Glomerular endothelial cell (primary cell): ENCODE measurements at places on chromosomes 2 and 18. TPM values are rescaled to one million over a fixed set of nuclear protein-coding genes. Genes with fewer than 3 reads are reported as not detected.

The DSC2 gene
- total RNA-seq, result 0.64 and 1.8 TPM in 2 replicates

The EVX2 gene
- not detected in 2 replicates for total RNA-seq

The TEX44 gene
- total RNA-seq, result not detected in 2 replicates

The TACR1 gene
- total RNA-seq, result not detected in 2 replicates

The ERBB4 gene
- 0.05 and 0.18 TPM in 2 replicates for total RNA-seq

The FAM228B gene
- total RNA-seq, result 5.3 and 48.4 TPM in 2 replicates

DNA sequence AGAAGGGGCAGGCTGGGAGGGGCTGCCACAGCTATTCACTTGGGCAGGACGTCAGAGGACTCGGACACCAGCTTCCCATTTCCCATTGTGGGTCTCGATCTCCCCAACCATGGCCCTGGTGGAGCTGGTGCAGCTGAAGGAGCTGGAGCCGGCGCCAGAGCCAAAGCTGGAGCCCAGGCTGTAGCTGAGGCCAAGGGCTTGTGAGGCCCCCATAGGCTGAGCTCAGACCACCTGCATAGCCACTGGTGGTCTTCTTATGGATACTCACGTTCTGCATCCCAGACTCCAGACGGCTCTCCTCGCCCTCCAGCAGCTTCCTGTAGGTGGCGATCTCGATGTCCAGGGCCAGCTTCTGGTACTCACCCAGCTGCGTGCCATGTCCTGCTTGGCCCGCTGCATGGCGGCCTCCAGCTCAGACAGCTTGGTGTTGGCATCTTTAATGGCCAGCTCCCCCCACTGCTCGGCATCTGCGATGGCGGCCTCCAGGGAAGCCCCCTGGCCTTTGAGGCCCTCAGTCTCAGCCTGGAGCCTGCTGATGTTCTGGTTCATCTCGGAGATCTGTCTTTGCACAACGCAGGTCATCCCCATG is 6.0 kb upstream of the CDK5R2 start:
- no peak for DNase-seq

GRCh38 chr2:20189299-20189931 is 35.5 kb downstream of the SDC1 start:
- no peak for DNase-seq

- no peak for DNase-seq
Measured at GRCh38 chr2:230941202-230942180, 16.4 kb upstream of the GPR55 start.

DNA sequence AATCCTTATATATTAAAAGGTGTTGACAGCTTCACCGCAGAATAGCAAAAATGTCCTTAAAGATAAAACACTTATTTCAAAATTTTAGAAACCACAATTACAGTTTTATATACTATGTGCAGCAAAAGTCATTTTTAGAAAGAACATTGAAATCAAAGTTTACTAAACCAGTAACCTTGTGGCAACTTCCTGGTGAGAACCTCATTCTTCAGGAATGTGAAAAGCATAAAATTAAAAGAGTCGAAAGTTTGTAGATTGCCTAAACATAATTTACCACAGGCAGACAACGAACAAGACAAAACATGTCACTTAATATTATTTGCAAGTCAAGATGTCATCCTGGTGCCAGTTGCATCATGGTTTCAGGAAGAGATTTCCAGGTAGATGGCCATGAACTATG is 108.3 kb upstream of the NRP2 start:
- no peak for DNase-seq

GRCh38 chr2:10422251-10422650 is 25.9 kb downstream of the ODC1 start:
- no peak for DNase-seq

- no peak for DNase-seq
Measured at GRCh38 chr18:8783335-8783993, 78.1 kb downstream of the MTCL1 start.

- DNase-seq, result no peak
Measured at GRCh38 chr2:110820128-110820527, 87.8 kb downstream of the ACOXL start.

DNA sequence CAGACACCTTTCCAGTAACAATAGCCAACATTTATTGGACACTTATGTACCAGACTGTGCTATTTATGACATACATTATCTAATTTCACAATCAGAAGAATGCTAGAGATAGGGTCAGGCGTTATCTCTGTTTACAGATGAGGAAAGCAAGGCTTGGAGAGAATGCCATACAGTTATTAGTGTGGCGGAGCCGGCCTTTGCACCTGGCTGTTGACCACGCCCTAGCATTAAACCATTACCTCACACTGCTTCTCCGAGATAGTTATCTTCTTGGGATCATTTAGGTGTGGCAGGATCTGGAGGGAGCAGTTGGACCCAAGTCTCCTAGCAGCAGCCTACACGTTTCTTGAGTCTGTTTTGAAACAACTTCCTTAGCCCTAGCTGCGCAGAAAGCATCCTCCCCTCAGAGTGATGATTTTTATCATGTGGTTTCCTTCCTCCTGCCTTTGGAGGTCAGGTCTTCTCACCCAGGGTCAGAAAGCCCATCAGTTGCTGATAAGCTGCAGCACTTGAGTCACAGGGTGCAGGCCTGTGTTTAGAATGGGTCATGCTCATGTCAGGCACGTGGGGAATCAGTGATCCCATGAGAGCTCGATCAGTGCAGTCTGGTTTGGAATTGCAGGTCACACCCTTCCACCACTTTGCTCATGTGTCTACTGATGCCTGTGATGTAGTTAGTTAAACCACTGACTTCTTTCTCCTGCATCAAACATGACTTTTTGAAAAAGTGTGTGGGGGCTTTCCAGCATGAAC is 118.2 kb downstream of the SPTBN1 start:
- no peak for DNase-seq

GRCh38 chr18:59810183-59810582 is 89.6 kb upstream of the PMAIP1 start:
- no peak for DNase-seq

- no peak for DNase-seq
Measured at GRCh38 chr18:11946756-11947155, 34.6 kb upstream of the IMPA2 start.

DNA sequence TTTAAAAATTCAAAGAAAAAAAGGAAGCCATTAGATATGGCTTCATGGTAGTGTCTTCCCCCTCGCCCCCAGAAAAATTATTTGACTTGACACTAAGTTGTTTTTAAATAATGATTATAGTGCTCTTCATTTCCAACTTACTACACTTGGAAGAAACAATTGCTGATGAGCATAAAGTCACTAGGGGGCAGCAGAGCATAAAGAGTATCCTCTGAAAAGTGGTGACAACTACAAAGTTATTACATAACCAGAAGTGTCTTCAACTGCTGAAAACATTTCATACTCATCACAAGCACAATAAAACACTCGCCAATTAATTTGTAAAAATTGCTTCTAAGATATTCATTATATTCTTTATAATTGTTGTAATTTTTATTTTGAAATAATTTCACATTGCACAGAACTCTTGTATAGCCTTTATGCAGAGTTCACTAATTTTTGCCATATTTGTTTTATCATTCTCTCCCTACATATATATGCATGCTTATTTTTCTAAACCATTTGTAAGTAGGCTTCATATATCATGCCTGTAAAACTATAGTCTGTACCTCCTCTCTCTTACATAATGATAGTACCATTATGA is 54.9 kb downstream of the EXOC6B start:
- DNase-seq, result peak; percentile 72

DNA sequence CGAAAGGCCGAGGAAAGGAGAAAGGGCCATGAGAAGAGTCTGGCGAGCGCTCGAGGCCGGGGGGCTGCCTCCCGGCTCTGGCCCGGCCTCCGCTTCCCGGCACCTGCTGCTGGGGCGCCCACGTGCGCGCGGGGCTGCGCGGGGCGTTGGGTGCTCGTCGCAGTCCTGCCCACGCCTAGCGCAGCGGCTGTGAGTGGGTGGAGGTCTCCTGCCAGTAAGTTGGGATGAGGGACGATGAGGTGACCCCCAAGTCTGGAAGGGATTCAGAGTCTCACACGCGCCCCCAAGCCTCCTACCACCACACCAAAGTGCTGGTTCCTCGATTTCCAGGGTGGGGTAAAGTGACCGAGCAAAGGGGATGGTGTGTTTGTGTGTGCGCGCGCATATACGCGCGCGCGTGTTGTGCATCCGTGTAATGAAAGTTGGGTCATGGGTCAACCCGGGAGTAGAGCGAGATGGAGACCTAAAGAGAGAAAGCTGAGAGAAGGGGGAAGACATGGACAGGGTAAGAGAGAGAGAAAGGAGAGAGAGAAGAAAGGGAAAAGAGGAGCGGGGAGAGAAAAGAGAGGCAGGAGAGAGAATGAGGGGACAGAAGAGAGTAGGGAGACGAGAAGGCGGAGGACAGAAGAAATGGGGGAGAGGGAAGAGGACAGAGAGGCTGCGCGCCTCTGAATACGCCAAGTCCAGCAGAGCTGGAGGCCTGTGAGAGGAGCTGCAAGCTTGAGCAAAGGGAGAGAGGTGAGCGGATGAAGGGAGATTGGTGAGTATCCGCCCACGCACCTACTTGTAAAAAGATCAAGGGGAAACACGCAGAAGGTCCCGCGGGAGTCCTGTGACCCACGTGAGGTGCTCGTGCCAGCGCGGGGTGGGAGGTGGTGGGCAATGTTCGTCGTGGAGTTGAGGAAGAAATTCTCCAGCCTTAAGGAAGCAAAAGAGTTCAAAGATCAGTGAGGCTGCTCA is 1.7 kb upstream of the NETO1 start:
- DNase-seq, result no peak

- DNase-seq, result no peak
Measured at GRCh38 chr2:1415501-1415900, 2.2 kb downstream of the TPO start.

GRCh38 chr2:102809291-102810189 is 47.7 kb downstream of the TMEM182 start:
- no peak for DNase-seq

GRCh38 chr2:200667413-200667812 is 81.6 kb downstream of the AOX1 start:
- DNase-seq, result no peak

DNA sequence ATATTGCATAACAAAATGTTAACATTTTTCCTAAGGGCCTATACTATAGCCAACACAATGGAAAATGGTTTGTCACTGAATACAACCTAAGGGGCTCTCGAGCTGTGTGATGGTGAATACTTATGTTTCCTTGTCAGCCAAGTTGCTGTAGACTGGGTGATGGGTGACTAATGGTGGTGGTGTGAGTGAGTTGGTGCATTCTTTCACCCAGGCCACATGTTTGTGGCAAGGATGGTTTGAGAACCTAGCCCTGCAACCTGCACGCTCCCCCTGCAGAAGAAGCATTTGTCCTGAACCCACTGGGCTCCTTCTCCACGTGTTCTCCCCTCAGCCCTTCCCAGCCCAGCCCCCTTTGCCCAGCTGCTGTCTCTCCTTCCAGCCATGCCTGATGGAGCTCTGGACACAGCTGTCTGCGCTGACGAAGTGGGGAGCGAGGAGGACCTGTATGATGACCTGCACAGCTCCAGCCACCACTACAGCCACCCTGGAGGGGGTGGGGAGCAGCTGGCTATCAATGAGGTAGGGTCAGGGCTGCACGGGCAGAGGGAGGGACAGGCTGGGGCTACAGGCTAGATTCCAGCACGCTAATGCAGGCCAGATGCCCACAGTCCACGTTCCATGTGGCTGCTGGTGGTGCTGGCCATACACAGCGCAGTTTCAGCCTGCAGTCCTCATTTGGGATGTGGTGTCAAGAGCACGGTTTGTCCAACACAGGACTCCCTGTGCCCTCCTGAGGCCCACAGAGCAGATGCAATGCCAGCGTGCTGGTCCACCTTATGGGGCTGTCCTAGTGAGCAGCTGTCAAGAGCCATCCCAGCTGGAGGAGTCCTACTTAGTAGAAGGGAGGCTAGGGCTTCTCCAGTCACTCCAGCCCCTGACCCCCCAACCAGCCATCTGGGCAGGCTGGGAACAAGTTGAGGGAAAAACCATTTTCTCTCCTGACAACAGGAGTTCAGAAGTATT is 65.4 kb downstream of the FAM168B start:
- no peak for DNase-seq

DNA sequence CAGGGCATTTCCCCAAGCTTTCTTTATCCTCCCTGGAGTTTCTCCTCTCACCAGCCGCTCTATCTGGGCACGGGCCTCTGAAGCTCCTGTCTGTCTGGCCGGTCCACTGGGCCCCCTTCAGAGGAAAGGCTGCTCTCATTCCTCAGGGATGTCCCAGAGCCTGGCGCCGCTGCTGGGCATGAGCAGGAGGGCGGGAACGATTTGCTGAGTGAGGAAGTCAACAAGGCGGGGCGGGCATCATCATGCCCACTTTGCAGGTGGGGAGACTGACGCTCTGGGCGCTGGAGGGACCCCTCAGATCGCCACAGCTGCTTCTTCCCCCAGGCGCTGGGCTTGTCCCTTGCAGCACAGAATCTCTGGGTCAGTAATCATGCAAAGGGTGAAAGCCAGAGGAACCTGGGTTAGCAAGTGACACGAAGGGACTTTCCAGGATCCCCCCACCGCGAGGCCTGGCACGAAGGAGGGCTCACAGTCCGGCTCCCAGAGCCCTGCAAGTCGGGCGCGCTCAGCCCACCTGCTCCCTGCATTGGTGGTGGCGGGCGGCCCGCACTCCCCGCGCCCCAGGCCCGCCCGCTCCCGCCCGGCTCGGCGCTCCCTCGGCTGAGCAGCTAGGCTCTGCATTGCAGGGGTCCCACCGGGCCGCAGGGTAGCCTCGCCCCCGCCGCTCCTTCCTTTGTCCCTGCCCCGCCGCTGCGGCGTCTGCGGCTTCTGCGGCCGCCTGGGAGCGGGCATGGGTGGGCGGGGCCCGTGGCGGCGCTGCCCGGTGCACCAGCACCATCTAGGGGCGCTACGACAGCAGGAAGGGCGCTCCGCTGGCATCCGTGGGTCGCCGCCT is 157.8 kb downstream of the CYRIA start:
- DNase-seq, result no peak

GRCh38 chr2:23599667-23600066 is 214.7 kb downstream of the KLHL29 start:
- DNase-seq, result no peak

DNA sequence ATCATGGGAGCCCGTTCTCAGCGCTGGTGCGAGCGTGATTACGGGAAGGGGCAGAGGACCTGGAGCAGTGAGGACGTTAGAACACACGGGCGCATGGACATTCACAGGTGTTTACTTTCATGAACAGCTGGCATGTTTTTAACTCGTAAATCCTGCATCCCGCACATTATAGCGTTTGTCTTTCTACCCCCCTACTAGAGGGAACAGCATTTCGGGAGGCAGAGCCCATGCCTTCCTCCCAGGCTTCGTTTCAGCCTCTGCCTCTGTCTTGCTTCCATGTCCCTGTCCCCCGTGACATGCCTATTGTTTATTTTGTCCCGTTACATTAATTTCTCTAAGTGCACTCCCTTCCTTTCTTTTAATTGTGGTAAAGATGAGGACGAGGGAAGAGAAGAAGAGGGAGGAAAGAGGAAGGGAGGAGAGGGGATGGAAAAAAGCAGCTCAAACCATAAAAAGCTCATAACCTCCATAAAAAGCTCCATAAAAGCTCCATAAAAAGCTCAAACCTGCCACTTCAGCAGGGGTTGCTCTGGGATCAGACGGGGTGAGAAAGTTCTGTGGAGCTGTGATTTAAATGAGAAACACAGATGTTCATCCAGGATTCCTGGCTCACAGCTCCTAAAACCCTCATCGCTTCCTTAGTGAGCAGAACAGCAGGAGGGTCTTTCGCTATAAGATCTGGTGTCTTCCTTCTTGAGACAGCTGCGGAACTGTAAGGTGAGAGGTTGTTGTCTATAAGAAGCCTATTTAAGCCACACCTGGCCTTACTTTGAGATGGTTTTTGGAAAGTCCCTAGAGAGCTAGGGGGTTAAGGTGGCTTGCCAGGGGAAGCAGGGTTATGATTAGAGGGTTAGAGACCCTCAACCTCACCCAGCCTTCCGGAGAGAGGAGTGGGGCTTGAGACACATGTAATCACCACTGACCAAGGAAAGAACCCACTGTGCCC is 66.6 kb upstream of the SNTG2 start:
- DNase-seq, result no peak

- peak; percentile 52 for DNase-seq
Measured at GRCh38 chr2:105114551-105114950, 76.7 kb downstream of the MRPS9 start.

- no peak for DNase-seq
Measured at GRCh38 chr2:11839916-11840315, 93.5 kb downstream of the LPIN1 start.
